ENCODE measurements at places on chromosomes 6 and 20.

DNA sequence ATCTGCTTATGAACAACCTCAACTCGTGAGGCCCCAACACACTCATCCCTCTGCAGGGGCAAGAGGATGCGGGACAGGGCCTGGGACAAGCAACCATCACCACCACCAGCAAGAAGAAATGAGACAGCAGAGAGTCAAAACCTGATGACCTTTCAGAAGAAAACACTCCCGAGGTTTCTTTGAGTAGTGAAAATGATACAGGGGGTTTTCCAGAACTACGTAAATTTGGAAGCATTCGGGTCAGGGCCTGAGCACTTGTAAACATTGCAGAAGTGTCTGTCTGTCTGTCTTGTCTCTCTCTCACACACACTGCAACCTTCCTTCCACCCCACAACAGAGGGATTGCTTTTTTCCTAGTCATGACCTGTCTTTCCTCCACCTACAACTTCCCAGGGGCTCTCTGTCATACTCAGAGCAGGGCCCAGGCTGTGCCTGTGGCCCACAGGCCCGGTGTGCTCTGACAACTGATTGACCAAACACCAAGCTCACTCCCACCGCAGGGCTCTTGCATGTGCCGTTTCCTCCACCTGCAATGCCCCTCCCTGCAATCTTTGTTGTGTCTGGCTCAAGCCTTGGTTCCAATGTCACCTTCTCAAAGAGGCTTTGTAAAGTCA is 90.9 kb downstream of the BMP7 start:
- no peak for DNase-seq

GRCh38 chr20:3888622-3889488 is at the start of gene PANK2:
Gene PANK2, plus strand, starts transcription at chr20:3889387.
- DNase-seq, result peak; percentile 96

- DNase-seq, result no peak
These were observed 34.1 kb downstream of the GOPC start for GRCh38 chr6:117568247-117568646.

- no peak for DNase-seq
These were observed 85.2 kb upstream of the MAFB start for GRCh38 chr20:40774252-40774651.

GRCh38 chr6:37826188-37826587 is 6.7 kb downstream of the ZFAND3 start:
- DNase-seq, result no peak

DNA sequence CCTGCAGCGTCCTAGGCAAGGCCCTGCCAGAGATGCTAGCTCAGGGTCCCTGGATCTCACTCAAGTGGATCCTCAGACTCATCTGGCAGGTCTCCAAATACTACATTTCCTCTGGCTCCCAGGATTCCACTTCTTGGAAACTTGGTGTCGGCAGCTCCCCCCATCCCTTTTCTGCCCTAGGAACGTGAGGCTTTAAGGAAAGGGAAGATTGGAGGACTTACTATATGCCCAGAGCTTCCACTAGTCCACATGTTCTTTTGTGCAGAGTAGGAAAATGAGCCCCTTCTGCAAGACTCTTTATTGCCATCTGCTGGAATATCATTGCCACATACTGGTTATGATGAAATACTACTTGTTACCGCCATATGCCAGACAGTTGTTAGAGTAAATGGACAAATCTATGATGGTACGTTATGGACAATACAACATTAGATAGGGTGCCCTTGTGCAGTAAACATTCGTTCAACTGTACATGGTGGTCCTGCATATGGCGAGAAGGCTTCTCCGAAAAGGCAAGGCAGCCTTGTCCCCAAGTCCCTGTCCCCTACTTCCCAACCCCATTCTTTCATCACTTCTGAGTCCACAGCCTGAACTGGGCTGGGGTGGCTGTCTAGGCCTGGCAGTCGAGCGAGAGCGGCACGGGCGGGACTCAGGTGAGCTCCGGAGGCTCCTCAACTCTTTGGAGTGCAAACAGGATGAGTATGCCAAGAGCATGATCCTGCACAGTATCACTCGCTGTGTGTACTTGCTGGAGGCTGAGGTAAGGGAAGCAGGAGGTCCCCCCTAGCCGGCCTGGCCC is 780 bp downstream of the ARMC12 start:
- peak; percentile 94 for DNase-seq

DNA sequence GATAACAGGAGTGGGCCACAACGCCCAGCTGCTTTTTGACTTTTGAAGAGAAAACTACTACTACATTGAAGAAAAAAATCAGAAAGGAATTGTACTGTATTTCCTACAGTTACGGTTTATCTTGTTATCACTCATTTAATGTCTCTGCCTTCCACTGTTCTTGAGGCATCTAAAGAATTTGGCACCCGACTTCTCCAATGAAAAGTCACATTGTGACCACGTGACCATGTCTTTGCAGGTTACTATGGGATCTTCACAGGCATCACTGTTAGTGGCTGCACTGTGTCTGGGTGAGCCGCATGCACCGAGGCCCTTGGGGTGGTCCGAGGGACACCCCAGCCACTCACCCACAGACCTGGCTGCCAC is 26.8 kb downstream of the RRBP1 start:
- no peak for DNase-seq

GRCh38 chr6:70225055-70225454 is 77.8 kb downstream of the COL9A1 start:
- DNase-seq, result no peak

- no peak for DNase-seq
These were observed 332.0 kb downstream of the BTBD9 start for GRCh38 chr6:38307740-38308139.

DNA sequence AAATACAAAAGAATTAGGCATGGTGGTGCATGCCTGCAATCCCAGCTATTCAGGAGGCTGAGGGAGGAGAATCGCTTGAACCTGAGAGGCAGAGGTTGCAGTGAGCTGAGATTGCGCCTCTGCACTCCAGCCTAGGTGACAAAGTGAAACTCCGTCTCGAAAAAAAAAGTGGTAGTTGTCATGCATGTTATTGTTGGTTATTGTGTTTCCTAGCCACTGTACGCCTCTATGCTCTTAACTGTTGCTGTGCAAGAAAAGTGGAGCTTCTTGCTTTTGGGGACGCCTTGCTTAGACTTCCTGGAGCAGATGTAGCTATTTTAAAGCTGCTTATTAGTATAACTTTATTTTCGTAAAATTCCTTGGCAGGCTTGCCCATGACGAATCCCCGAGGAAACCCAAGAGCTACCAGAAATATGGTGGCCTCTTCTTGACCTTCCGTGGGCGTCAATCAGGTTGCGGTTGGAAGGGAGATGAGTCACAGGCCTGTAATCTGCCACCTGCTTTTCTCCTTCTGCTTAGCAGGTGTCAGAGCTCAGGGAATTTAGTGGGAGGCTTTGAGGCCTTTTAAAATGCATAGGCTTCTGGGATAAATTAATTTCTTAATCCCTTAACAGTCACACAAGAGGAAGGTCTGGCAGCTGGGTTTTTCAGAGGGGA is 17.3 kb downstream of the GABRR2 start:
- peak; percentile 58 for DNase-seq

DNA sequence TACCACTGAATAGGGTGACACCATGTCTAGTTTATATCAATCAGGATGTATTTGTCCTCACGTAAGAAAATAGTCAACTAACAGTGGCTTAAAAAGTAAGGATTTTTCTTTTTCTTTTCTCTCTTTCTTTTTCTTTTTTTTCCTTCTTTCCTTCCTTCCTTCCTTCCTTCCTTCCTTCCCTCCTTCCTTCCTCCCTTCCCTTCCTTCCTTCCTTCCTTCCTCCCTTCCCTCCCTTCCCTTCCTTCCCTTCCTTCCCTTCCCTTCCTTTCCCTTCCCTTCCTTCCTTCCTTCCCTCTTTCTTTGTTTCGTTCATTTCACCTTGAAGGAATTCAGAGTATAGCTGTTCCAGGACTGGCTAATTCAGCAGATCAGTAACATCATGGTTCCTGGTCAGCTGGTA is 83.2 kb downstream of the SOX4 start:
- no peak for DNase-seq

DNA sequence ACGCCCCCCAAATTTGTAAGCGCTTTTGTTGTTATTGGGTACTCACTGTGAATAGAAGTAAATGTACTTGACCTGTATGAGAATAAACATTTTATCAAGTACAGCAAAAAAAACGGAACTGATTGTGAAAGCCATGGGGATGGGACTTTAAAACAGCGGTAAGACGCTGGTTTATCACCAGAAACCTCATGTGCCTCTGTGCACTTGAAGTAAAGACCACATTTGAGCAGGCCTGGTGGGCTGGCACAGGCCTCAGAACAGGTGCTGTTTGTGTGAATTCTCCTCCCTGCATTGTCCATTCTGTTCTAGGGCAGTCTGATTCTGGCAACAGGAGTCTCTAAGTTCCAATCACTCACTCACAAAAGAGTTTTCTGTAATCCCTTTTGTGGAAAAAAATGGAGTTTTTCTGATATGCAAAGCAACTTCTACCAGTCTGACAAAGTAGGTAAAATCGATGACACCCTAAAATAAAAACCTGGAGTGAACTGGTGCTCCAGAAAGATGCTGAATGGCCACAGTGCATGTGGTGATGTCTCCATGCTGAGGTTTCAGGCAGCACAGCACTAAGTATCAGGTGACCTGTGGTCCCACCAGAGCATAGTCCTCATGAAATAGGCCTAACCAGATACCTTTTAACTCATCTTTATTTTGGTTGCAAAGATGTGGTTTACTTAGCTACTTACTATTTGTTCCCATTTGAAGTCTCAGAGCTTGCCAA is 53.9 kb downstream of the STX7 start:
- no peak for DNase-seq

DNA sequence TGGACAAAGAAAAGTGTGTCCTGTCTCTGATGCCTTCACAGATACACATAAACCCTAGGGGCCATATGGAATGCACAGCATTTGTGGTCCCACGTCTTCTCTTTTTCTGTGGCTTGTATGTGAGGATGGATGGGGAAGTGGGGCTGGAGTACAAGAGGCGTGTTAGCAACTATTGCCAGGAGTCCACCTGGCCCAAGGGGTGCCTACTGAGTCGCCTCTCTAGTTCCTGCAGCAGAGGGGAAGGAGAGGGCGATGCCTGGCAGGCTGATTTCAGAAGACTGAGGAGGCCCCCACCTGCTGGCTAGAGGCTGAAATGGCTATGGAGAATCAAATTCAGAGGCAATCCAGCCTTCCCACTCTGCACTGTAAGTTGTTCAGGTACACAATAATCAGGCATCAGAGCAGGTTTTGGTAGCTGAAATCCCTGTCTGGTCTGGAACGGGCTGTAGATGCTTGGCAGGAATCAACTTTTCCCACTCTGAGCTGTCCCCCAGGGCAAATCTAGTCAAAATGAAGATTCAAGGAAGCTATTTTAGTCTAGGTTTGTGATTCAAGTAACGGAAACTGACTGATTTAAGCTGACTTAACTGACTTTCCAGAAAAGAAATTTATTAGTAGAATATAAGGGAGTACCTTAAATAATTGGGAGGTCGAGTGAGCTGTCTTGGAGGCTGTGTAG is 14.9 kb upstream of the PPARD start:
- DNase-seq, result peak; percentile 80

DNA sequence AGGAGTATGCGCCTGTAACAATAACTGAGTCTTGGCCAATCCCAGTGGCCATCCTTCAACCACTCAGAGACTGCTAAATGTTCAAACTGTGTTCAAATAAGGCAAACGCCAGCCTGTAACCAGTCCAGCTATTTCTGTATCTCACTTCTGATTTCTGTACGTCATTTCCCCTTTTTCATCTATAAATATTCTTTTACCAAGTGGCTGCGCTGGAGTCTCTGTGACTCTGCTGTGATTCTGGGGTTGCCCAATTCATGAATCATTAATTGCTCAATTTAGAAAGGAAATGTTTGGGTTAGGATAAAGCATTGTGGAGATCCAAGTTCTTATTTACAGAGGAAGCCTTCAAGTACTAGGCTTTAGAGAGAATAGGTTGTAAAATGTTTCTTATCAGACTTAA is 89.8 kb upstream of the UST start:
- peak; percentile 65 for DNase-seq

DNA sequence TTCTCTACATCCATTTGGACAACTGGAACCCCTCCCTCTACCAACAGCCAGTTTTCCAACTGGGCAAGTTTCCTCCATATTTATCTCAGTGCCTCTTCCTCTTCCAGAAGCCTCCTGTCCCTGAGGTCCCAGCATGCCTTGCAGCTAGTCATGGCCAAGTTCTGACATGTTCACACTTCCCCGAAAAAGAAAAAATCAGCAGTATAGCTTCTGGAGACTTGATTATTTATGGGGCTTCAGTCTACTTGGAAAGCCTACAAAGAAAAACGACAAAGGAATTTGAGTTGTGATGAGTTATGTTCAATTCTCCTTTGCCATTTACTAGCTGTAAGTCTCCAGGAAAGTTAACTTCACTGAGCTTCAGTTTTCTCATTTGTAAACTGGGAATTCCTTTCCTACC is 406.5 kb downstream of the MAFB start:
- DNase-seq, result no peak

DNA sequence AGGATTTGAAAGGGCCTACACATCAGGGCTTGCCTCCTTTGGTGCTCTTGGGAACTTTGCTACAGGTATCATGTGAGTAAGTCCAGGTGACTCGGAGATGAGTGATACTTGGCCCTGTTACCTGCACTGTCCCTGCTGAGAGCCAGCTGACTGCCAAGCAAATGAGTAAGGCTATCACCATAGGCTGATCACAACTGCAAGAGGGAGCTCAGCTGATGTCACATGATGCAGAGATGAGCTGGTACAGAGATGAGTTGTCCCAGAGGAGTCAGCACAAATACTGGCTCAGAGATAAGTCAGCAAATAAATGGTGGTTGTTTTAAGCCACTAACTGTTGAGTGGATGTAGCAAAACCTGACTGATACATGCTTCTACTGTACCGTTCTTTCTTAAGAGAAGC is 41.4 kb downstream of the LAMP5 start:
- no peak for DNase-seq

DNA sequence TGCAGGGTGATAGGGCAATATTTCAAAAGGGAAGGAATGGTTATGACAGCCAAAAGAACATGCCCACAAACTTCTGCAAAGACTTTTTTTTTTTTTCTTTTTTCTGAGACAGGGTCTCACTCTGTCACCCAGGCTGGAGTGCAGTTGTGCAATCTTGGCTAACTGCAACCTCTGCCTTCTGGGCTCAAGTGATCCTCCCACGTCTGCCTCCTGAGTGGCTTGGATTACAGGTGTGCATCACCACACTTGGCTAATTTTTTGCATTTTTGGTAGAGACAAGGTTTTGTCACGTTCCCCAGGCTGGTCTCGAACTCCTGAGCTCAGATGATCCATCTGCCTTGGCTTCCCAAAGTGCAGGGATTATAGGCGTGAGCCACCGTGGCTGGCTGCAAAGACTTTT is 117.6 kb upstream of the ADGRF1 start:
- DNase-seq, result peak; percentile 14

GRCh38 chr20:31355981-31356380 is 12.4 kb upstream of the DEFB118 start:
- DNase-seq, result no peak

DNA sequence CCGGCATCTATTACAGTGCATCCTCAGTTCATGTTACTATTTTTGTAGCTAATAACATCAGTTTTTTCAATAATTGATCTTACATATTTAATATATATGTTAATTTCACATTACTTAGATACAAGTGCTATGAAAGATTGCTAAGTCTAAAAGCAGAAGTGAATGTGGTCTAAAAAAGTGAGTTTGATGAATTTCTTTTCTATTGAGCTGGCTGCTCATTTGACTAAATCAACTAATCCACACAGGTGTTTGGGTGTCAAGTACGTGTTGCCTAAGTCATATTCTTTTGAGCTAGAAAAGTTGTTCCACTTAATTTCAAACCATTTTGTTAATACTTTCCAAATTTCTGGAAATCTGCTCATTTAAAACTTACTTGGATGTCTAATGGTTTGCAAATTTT is 46.6 kb upstream of the EZR start:
- no peak for DNase-seq
